Activated CD4-positive, alpha-beta T cell treated with anti-CD3 and anti-CD28 coated beads, Interleukin-2, amount 50 U/mL, for 1 hour (primary cell): ENCODE measurements at places on chromosomes 7 and 10.

DNA sequence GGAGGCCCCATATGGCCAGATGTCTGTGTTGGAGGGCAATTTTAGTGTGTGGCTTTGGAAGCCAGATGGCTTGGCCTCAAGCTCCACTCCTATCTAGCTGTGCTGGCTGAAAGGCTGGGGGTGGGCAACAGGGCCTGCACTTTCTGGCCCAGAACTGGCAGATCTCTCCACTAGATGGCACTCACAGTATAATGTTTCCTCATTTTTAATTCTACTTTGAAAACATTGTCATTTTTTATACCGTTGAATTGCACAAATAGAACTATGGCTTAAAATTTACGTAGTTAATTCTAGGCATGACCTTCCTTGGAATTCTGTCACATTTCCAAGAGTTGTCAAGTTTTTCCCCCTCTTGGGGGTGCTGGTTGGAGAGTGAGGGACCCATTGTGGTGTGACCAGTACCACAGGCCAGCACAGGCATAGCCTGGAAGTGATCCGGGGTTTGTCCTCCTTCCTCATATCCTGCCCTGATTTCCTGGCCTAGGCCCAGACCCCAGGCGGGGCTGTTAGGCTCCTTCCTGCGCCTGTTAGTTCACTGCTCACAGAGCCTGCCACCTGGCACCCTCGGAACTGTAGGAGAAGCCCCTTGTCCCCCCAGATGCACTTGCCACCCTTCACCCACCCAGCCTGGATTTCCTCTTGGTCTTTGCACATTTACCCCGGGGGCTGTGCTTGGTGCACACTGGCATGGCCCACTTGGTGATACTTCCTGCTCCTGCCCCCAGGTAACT lies 52.8 kb downstream of the ARHGAP22 start:
- no peak for DNase-seq

GRCh38 chr7:79912213-79912633 lies 222.4 kb upstream of the GNAI1 start:
- DNase-seq = no peak

GRCh38 chr10:93225938-93226337 lies 152.2 kb downstream of the CYP26A1 start:
- no peak for DNase-seq

GRCh38 chr7:46169384-46169755 lies 248.3 kb upstream of the IGFBP3 start:
- no peak for DNase-seq

DNA sequence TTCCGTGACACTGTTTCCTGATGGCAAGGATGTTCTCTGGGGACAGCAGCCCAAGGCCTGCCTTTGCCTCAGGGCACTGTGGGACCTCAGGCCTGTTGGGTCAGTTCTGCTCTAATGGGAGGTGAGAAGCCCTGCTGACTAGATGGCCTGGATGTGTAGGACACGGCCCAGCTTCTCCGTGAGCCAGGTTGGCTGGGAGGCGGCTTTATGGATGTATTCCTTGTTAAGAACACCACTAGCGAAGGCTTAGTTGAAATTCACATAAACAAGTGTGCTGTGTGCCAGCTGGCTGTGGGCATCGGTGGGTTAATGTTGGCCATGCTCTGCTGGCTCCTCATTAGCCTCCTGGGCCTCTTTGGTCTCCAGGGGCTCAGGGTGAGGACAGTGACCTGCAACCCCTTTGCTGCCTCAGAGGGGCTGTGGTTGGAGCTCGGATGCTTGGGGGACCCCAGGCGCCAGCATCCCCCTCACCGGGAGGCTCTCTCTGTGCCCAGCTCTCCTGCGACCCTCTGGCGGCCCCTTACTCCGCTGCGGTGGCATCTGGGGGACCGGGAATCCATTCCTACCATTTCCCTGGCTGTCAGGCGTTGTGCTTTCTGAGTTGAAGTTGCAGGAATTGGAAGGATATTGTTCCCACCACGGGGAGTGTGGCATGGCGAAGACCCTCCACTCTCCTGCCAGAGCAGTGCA lies 22.8 kb upstream of the DPYSL4 start:
- DNase-seq = no peak

DNA sequence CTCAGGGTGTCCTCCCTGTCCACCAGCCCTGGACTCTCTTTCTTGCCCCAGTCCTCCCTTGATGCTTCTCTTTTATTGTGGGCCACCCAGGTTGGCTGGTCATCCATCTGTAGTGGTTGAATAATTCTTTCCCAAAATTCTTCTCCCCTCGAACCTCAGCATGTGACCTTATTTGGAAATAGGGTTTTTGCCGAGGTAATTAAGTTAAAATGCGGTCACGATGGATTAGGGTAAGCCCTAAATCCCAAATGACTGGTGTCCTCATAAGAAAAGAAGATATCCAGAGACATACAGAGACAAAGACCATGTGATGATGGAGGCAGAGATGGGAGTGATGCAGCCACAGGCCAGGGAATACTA lies 74.3 kb downstream of the GFRA1 start:
- DNase-seq = no peak

DNA sequence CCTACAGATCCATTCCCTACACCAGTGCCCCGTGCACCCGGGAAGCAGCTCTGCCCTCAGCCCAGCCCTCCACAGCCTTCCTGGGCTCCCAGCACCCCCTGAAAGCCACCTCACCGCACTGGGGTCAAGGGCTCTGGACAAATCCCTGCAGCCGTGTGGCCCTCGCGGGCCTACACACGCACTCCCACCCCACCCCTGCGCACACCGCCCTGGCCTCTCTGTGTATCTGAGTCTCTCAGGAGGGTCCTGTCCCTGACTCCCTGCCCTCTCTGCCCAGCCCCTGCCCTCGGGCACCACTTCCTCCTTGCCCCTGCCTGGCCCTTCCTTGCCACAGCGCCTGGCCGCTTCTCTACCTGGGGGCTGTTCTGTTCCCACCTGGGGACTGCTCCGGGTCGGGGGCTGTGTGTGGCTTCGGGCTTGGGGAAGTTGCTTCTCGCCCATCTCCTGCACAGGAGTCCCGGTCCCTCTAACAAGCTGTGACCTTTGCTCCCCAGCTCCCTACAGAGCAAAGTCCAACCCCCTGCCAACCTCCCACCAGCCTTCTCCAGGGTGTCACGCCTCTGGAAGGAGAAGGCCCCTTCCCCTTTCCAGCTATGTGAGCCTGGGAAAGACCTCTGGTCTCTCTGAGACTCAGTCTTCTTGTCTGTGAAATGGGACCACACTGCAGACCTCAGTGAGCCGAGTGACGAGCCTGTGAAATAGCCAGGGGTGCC lies 1.5 kb downstream of the TMEM184A start:
- DNase-seq = no peak

GRCh38 chr10:98261436-98262277 lies 6.3 kb downstream of the LOXL4 start:
- DNase-seq = no peak

DNA sequence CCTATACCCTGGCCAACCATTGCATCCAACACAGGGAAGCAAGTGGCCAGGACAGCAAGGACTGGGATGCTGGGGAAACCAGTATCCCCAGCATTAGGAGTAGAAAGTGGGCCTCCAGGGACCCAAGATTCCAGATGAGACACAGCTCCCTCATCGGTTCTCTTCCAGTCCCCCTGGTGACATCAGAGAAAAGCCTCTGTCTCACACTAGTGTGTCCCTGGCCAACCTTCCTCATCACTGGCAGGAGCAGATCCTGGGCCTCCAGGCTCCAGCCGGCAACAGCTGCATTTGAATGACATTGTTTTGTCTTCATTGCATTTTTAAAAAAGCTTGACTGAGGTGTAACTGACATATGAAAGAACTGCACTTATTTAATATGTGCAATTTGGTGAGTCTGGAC lies 177.3 kb upstream of the LYZL2 start:
- no peak for DNase-seq

GRCh38 chr10:61935077-61935476 lies 33.6 kb downstream of the ARID5B start:
- DNase-seq = no peak

DNA sequence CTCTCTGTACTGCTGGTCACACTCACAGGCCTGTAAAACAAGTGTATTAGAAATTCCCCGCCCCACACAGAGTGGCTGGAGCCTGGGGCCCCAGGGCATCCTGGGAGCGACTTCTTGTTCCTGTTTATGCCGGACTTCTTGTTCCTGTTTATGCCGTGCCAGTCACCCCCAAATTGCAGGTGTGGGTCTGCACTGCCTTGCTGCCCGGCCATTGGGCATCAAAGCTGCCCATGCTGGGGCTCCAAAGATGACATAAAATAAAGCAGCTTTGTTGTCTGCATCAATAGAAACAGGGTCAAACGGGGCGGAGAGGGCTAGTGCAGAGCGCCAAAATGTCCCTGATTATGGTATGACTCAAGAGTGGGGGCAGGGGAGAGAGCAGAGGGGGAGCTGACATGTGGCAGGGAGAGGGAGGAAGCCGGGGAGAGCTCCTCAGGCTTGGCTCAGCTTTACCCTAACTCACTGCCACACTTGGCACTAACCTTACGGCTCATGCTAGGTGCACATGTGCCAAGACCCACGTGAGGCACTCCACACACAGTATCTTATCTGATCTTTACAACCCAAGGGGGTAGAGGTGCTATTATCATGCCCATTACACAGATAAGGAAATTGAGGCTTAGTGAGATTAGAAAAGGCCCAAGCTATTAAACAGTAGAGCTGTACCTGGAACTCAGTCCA lies 98.4 kb downstream of the PIP4K2A start:
- DNase-seq = no peak

GRCh38 chr7:134742688-134743350 lies 36.6 kb upstream of the CALD1 start:
- no peak for DNase-seq

- DNase-seq = no peak
Measured at GRCh38 chr7:127536394-127536691, 49.1 kb downstream of the GCC1 start.

GRCh38 chr10:131645756-131646155 lies 255.1 kb upstream of the PPP2R2D start:
- DNase-seq = no peak

GRCh38 chr7:38748056-38748610 lies 117.0 kb upstream of the AMPH start:
- DNase-seq = no peak

- DNase-seq = no peak
Measured at GRCh38 chr10:13990946-13991345, 339.8 kb downstream of the FRMD4A start.

- DNase-seq = no peak
Measured at GRCh38 chr7:136953386-136953785, 84.9 kb downstream of the CHRM2 start.

DNA sequence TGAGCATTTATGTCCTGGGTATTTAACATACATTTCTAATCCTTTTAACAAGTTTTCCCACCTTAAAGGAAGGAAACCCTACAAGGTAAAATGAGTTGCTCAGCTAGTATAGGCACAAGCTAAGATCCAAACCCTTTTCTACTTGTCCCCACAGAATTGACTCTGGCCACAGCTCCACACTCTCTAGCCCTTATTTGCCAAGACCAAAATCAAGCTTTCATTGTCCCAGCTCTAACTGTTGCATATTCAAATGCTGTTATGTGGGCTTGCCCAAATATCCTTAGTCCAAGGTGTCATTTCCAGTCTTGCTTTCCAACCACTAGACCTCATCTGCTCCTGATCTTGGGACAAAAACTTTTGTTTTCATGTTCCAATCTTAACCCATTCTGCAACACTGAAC lies 31.3 kb upstream of the LSM8 start:
- DNase-seq = no peak

DNA sequence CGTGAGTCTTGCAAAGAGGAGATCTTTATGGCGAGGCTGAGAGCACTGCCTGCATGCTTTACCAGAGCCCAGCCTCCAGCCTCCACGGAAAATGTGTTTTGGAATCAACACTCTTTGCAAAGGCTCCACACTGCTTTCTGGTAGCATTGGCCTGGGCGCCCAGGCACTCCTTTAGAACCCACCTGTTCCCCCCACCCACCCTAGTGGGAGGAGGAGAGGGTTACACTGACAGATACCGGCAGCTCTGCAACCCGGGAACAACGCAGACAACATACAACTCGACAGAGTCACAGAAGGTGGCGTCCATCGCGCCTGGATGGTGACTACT lies 5.5 kb upstream of the MNX1 start:
- DNase-seq = no peak

GRCh38 chr10:12349629-12350166 lies 351 bp downstream of the CAMK1D start:
- no peak for DNase-seq

- no peak for DNase-seq
Measured at GRCh38 chr10:99484626-99485581, 47.8 kb upstream of the NKX2-3 start.

- DNase-seq = no peak
Measured at GRCh38 chr10:86243651-86244155, 122.9 kb downstream of the GRID1 start.

- no peak for DNase-seq
Measured at GRCh38 chr10:112365014-112365432, 8.9 kb upstream of the ACSL5 start.

DNA sequence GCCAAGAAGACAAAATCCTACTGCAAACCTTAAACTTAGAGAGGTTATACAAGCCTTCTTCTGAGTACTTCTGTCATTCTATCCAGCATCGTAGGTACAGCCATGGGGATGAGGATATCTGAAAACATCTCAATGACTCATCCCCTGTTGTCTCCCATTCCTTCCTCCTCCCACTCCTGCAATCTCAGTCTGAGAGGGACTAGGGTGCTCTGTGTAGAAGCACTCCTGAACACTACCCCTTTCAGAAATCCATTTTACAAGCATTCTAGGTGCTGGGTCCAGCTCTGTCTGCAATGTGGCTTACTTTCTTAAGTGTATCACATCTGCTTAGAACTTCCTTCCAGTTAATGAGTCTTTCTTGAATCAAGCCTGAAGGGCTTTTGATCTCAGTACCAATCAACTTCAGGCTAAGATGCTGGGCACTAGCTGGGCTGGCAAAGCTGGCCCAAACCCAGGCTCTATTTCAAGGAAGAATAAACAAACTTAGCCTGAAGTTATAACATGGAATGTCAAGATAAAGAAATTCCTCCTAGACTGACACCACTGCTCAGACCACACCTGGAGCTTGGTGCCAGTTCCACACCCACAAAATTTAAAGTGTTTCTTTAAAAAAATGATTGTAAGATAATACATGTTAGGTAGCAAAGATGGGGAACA lies 270.3 kb upstream of the AOAH start:
- DNase-seq = no peak

DNA sequence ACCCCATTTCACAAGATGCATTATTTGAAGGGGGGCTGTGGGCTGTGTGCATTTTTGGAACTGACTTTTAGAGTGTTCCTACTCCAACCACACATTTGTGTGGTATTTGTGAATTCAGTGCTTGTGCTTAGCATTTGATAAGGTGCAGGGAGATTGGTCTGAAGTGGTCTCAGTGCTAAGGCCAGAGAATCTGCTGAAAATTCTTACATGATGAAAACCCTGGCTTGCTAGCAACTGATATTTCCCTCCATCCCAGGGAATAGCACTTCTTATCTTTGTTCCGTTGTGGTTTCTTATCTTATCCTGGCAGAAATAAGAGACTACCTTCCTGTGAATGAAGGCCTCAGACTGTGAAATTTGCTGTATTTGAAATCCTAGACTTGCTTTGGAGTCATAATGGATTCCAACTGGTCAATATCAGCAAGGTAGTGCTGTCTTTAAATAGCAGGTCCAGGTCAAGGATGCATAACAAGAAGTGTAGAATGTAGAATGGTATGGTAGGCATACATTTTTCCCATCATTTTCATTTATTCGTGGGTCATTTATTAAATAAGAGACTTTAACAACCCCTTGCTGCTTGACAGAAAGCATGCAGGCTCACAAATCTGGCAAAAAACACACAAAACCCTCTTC lies 986.9 kb downstream of the REEP3 start:
- DNase-seq = no peak
